ENCODE measurements at places on chromosomes 4 and X.

DNA sequence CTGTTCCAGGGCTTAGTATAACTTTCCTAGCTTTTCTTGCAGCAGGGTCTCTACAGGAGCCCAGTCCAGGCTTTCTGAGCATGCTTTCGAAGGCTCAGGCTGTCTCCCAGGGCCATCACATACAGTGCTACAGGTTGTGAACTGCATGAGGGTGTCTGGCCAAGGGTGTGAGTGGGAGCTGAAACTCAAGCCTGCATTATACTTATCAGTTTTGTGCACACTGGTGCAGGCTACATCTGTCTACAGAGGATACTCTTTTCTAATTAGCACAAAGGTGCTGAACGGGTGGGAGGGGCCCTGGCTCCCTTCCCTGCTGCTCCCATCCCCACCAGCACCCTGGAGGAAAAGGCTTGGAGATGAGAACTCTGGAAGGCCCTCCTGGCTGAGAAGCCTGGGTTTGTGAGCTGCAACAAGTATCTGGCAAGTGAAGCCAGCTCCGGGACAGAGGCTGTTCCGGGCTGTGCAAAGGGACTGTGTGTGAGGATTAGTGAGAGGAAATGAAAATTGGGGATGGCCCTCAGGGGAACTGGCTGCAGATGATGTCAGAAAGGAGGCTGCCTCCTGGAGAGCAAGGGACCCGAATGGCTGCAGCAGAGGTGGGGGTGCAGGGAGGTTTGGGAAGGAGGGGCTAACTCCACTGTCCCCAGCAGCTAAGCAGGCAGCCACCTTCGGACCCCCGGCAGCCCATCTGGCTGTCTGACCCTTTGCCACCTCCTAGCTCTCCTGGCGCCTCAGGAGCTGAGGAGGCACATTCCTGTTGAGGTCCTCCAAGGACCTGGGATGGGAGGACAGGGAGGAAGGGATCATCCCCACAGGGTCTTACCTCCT, 68.5 kb downstream of the EFNB1 start:
- peak; percentile 69 for DNase-seq

DNA sequence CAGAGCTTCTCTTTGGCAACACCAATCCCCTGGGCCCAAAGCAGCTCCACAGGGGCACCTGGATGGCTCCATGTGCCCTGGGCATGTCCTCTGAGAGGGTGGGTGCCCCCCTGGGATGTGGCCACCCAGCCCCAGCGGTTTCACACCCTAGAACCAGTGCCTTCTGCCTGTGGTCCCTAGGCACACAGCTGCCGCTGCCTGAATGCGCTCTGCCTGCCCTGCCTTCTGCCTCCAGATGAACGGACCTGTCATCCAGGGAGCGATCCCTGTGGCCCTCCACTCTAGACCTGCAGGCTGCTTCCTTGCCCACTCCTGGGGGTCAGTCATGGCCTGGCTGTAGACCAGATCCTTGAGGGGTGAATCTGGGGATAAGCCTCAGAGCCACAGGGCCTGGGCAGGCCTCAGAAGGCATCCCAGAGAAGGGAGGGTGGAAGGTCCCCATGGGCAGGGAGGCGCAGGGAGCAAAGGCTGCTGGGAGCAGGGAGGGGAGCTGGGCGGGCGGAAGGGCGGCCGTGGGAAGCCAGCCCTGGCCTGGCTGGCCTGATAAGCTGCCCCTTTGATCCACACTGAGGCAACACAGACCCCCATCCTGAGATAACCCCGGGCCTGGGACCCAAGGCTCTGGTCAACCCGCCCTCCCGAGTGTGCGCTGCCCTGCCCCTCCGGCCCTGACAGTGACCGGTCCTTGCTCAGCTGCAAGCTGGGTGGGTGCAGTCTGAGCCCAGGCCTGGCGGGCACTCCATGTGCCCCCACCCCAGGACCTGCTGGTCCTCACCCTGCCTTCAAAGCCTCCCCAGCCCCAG, 8.1 kb upstream of the FGFR3 start:
- DNase-seq: no peak

DNA sequence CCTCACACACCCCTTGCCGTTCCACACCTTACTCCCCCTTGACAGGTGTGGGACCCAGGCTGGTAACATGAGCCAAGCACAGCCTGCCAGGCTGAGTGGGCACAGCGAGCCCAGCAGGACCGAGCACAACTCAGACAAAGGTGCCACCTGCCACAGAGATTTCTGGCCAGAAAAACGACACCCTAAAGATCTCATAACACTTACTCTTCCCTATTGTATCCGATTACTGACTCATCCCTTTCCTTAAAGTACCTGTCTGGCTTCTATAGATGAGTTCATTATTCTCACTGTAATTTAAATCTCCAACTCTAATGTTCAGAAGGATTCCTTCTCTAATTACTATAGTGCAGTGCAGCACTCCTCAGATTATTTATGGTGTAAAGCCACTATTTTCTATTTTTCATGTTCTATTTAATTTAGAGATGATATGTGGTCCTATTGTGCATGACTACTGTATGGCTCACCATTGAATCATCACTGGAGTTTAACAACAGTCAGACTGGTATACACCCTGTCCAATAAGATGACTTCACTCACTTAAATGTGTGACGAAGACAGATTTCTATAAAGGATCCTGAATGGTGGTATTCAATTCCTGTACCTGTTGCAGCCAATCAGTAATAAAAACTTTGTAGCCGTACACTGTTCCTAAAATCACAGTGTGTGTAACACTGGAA, 7.6 kb upstream of the SYTL5 start:
- DNase-seq: no peak

- DNase-seq: no peak
Measured at GRCh38 chr4:152299553-152299952, 236.3 kb downstream of the FBXW7 start.

- DNase-seq: peak; percentile 4
Measured at GRCh38 chr4:164734484-164734883, 19.4 kb upstream of the SMIM31 start.

DNA sequence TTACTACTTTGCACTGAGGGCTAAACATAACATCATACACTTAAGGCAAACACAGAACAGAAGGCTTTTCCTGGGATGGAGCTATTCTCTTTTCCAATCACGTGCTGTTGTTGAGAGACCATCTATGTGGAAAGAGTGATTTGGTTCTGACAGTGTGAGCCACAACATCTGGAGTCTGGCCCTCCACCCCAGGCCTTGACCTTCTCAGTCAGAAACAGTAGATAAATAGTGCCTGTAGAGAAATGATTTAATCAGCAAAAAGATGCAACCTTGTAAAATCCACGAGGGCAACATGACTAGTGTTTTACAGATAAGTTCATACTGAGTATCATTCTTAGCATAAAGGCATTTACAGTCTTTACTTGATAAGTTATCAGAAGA, 10.8 kb upstream of the SFRP2 start:
- peak; percentile 65 for DNase-seq

- DNase-seq: no peak
Measured at GRCh38 chrX:32170481-32170880, 1040.9 kb downstream of the DMD start.

- no peak for DNase-seq
Measured at GRCh38 chrX:101028562-101028961, 23.3 kb downstream of the TRMT2B start.

GRCh38 chrX:6374556-6374955, 145.9 kb upstream of the NLGN4X start:
- no peak for DNase-seq

DNA sequence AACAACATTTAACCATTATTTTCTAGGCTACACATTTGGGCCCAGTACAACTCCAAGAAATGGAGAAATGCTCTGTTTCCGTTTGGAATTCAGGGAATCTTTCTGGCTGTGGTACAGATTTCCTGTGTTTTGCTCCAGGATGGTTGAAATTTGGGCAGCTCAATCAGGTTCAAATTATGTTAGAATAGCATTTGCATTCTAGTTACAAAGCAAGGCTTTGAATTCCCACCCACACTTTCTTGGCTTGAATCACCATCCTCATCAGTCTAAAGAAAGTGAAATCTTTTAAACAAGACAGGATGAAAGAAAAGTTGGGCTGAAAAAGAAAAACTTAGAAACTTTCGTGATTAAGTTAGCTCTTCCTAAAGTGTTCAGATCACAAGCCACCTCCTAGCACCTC, 98.1 kb upstream of the VCX3B start:
- peak; percentile 72 for DNase-seq

GRCh38 chr4:189858435-189858834, 82.2 kb upstream of the FRG1 start:
- DNase-seq: no peak

GRCh38 chr4:119559044-119559647, 69.5 kb downstream of the PDE5A start:
- DNase-seq: peak; percentile 82

DNA sequence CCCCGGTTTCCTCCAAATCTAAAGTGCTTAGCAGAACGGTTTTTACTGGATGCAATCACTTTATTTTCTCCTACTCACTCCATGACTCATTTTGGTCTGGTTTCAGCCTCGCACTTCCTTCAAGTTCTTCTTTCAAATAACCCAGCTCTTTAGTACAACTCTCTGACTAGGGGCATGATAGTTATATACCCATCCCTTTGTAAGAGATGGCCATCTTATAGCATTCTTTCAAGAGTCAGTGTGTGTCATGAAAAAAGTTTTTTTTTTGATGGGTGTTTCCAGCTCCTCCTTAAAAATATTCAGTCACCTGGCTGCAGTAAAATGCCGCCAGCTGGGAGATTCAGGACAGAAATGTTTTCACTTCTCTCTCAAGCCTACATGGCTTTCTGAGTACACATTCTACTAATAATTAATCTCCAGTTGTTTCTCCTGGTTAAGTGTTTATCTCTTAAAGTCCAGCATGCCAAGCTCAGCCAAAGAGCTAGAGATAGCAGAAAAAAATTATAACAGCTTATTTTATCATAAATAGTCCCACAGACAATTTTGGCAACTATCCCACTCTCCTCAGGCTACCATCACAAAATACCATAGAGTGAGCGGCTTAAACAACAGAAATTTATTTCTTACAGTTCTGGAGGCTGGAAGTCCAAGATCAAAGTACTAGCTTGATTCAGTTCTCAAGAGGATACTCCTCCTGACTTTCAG, 139.3 kb downstream of the GASK1B start:
- DNase-seq: peak; percentile 43

GRCh38 chrX:49172280-49172780, 632 bp downstream of the PLP2 start:
- DNase-seq: peak; percentile 59

GRCh38 chrX:42437211-42437610, 340.8 kb downstream of the PPP1R2C start:
- no peak for DNase-seq

GRCh38 chrX:106931831-106932491, 11.8 kb downstream of the CLDN2 start:
- no peak for DNase-seq

- no peak for DNase-seq
Measured at GRCh38 chr4:43348591-43348990, 456.1 kb downstream of the GRXCR1 start.

DNA sequence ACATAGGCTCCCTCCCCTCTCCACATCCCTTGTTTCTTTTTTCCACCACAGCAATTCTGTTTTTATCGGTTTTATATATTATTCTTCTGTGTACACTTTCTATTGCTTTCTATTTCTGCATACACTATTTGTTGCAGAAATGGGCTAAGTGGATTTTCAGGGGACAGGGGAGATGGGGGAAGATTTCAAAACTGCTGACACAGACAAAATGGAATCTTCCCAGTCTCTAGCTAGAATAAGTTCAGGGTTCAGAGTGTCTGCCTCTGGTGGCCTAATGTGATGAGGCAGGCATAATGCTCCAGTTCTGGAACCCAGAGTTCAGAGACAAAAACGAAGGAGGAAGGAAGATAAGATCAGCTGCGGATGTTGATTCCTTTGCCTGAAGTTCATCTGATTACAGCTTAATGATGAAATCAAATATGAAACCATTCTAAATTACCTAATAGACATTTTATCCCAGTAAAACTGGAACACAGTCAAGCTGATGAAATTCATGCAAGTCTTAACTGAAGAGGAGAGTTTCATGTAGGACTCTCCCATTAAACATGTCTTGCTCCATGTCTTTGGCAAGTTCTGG, 447.1 kb downstream of the AFF2 start:
- DNase-seq: no peak

DNA sequence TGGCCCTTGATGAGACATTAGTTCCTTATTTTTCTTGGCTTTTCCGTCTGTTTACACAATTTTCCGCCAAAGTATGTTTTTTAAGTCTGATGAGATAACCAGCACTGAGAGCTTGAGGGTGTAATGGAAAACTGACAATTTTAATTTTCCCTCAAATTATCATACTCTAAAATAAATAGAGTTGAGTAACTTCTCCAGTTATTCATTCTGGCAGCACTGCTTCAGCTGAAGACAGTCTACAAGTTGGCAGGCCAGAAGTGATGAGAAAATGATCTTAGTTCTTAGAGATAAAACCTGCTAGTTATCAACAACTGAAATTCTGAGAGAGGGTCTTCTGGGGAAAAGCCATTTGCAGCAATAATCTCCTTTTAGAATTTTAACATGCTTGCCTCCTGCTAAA, 241.6 kb upstream of the TET2 start:
- no peak for DNase-seq

- peak; percentile 86 for DNase-seq
Measured at GRCh38 chrX:2707334-2707760, 16.3 kb downstream of the CD99 start.

GRCh38 chr4:163554870-163555465, 60.5 kb downstream of the TMA16 start:
- DNase-seq: peak; percentile 53

- no peak for DNase-seq
Measured at GRCh38 chr4:74545448-74545847, 100.5 kb downstream of the AREG start.

DNA sequence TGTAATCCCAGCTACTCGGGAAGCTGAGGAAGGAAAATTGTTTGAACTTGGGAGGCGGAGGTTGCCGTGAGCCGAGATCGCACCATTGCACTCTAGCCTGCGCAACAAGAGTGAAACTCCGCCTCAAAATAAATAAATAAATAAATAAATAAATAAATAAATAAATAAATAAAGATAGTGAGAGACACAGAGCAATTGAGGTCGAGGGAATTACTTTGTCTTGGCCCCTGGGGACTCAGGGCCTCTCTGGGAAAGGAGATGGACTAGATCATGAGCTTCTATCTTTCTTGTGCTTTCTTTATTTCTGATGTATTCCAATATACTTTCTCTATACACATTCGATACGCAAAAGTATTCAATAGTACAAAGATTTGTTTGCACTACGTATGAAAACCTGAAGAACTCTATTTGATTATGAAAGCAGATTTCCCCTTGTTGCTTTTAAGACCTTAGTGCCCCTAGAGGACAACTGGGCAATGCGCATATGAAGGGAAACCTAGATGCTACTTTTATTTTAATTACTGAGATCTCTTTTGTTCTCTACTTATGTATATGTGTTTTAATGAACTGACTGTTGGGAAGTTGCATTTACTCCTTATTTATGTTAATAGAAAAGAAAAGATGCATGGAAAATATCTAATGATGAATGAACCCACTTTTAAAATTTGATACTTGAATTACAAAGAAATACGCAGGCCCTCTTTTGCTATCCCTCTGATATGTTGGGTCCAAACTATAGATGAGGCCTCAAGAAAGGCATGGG, 12.8 kb upstream of the ELOVL6 start:
- DNase-seq: peak; percentile 62

GRCh38 chr4:2255501-2256155, 6.3 kb downstream of the MXD4 start:
- DNase-seq: peak; percentile 51

Measured in muscle of leg (tissue), 16 donors.